ENCODE measurements at places on chromosomes 7 and 10.

DNA sequence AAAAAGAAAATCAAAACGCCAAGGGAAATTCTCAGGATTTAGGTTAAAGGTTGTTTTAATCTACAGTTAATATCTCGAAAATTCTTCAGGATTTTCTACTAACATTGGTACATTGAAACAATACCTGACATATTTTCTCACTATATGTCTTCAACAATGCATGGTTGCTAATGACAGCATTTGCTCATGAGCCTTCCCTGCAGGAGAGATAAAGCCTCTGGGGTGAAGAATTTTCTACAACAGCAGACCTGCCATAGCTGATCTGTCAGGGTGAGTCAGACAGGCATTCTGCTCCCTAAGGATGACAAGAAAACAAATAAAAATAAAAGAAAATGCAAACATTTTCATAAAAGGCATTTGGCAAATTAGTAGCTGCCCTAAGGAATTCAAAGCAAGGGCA lies 11.7 kb upstream of the GPR37 start:
- DNase-seq, result no peak

GRCh38 chr7:107890493-107890961 lies 456 bp upstream of the DLD start:
- DNase-seq, result peak; percentile 23

GRCh38 chr7:601595-602340 lies 82.1 kb upstream of the PDGFA start:
- no peak for DNase-seq

- no peak for DNase-seq
Observed at GRCh38 chr10:96565774-96566173, 21.0 kb downstream of the TM9SF3 start.

DNA sequence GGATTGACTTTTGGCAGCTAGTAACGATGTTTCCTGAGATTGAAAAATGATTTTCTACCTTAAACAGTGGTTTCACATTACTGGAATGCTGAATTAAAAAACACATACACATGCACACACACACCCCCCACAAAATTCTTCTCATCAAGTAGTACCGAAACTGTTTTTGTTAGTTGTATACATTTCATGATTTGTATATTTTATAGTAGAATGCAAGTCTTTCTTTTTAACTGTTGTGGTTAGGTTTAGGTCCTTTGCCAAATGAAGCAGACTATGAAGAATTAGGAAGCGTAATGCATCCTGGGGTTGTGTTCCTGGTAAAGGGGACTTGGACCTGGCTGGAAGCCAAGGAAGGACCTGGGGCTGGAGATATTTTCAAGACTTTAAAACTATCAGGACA lies 505.8 kb downstream of the SUGCT start:
- peak; percentile 11 for DNase-seq

DNA sequence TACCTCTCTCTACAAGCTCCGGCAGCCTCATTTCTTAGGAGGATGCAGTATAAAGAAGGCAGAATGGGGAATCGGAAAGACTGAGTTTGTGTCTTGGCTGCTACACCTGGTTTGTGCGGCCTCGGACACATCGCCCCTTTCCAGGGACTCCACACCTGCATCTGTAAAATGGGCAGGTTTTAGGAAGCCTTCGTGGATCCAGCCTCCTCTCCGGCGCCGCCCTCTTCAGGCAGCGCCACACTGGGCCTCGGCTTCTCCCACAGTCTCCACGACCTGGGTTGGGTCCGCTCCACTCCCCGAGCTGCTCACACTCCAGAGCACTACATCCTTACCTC lies 341 bp downstream of the GOT1 start:
- no peak for DNase-seq

- DNase-seq, result no peak
Observed at GRCh38 chr7:4143511-4144171, 538.5 kb upstream of the FOXK1 start.

GRCh38 chr7:157501581-157501980 lies 164.8 kb downstream of the DNAJB6 start:
- no peak for DNase-seq

- no peak for DNase-seq
Observed at GRCh38 chr10:113266147-113266546, 286.7 kb upstream of the HABP2 start.

DNA sequence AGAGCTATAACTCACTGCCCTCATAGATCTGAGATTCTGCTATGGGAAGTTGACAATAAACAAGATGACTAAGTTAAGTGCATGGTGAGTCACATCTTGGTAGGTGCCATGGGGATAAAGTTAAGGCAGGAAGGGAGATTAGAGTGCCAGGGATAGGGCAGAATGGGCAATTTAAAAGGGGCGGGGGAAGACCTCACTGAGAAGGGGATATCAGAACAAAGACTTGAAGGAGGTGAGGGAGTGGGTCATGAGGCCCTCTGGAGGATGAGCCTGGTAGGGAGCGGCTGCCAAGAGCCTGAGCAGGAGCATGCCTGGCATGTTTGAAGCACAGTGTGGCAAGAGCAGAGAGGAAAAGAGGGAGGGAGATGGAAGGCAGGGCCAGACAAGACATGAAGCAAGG lies 34.8 kb upstream of the INMT start:
- peak; percentile 23 for DNase-seq

GRCh38 chr10:1293636-1294435 lies 237.7 kb downstream of the WDR37 start:
- DNase-seq, result peak; percentile 70

DNA sequence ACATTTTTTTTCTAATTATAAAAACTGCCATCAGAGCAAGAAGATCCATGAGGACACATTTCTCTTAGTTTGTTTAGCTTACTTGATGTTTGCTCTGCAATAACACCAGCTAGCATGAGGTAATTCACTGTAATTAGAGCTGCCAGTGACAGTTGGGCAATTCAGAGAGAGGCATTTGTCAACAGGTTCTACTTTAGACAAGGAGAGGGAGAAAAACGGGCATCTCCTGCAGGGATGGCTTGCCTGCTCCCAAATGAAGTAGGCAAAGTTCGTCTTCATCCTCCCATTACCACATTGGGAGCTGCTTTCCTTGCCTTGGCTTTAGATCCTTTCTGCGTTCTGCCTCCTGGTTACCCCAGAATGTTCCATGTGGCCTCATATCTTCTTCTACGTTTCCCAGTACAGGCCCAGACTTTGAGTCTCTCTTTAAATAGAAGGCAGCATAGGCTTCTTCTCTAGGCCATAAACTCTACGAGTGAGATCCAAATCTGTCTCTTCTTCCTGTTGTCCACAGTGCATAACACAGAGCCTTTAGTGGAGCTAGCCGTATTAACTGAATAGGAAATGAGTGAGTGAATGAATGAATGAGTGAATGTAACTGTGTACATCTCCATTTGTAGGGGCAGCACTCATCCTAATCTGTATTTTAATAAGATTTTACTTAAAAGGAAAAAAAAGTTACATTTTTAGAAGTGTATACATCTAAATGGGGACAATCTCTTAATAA lies 21.2 kb downstream of the ASB15 start:
- DNase-seq, result no peak

DNA sequence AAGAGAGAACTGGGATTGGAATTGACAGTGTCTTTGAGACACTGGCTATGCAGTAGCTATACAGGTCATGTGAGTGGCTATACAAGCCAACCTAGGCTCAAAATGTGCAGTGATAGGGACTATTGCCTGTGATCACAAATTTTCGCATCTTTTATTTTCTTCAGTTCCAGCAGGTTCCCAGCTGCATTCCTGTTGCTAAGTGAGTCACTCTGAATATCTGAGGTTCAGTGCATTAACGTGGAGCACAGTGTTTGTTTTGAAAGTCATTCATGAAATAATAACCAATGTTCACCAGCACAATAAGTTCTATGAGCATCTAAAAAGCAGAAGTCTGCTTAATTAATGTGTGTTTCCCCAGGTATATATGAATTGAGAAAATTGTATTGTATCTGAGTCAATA lies 1236.0 kb upstream of the CELF2 start:
- DNase-seq, result no peak

DNA sequence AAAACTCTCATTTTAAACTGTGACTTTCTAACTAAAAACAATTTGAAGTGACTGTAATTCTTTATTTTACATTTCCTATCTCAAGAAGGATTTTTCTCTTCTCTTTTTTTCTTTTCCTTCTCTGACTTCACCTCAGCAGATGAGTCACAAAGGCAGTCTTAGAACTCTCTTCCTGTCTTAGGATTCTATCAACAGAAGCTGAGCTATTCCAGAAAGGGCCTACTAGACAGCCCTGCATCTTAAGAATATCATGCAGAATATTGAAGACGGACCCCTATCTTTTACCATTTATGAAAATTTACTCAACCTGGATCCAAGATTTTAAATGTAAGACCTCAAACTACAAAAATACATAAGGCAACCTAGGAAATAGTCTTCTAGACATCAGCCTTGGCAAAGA lies 365.7 kb upstream of the SEMA3C start:
- no peak for DNase-seq

GRCh38 chr10:11724938-11725776 lies 17.0 kb upstream of the ECHDC3 start:
- DNase-seq, result no peak

DNA sequence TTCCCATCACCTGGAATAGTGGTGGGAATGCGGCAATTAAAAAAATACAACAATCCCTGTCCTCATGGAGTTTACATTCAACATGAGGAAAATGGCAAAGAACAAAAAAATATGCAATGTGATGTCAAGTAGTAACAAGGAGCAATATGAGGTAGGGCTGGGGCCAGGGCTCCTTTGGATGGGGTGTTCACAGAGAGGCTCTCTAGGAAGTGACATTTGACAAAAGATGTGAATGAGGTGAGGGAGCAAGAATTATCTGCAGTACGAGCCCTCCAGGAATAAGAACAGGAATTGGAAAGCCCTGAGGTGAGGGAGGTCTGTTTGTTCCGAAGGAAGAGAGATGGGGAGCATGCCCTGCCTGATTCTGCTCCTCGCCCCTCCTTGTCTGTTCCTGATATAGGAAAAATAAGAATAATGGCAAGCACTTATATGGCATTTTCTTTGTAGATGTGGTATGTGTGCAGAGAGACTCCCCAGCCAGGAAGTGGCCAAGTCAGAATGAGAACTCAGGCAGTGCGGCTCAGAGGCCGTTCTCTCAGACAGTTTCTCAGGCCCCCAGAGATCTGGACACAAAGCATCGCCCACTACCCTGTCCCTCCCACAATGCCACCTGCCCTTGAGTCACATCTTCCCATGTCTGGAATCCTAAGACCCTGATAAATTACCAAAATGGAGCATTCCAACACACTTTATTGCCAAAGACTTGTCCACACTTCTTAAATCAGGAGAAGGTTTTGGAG lies 105.6 kb downstream of the APBB1IP start:
- DNase-seq, result no peak

- DNase-seq, result no peak
Observed at GRCh38 chr10:52198540-52198939, 115.5 kb upstream of the DKK1 start.

DNA sequence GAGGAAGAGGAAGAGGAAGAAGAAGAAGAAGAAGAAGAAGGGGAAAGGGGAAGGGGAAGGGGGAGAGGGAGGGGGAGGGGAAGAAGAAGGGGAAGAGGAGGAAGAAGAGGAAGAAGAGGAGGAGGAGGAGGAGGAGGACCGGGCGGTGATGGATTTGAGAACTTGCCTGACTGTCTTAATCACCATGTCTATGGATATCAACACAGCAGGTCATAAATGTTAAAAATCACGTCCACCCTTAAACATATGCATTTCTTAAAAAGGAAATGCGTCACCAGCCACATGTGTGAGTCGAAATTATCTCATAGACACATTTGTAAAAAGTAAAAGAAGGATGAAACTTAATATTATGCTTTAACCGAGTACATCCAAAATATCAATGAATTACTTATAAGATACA lies 42.1 kb upstream of the INSIG1 start:
- DNase-seq, result no peak

GRCh38 chr10:43036481-43037428 lies 40.1 kb upstream of the RET start:
- DNase-seq, result no peak

DNA sequence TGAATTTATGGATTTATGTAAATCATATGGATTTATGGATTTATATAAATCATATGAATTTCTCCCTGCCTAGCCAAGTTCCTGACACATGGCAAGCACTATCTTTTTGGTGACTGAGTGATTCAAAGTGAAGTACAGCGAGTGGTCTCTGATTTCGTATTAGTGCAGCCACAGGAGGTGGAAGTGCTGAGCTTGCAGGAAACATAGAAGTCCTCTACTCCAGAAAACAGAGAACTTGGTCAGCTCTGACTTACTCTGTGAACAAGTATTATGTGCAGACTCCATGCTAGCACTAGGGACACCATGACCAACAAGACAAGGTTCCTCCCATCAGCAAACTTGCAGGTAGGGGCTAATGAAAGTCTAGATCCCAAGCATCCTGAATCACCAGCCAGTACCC lies 28.5 kb downstream of the CYP3A5 start:
- no peak for DNase-seq

- DNase-seq, result peak; percentile 28
Observed at GRCh38 chr7:11950281-11950680, 118.3 kb upstream of the THSD7A start.

DNA sequence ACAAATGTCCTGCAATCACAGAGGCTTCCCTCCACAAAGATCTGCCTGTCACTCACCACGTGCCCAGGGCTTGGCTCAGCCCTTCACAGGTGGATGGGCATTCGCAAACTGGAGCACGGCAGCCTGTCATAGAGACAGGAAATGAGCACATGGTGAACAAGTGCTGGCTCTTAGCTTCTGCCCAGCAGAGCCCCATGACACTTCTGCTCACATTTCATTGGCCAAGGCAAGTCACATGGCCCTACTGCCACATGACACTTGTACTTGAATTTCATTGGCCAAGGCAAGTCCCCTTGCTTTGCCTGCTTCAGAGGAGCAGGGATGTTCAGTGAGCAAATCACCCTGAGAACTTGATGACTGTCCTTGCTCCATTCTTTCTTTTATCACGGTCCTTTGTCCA lies 110.8 kb upstream of the PPP2R2D start:
- DNase-seq, result peak; percentile 37

DNA sequence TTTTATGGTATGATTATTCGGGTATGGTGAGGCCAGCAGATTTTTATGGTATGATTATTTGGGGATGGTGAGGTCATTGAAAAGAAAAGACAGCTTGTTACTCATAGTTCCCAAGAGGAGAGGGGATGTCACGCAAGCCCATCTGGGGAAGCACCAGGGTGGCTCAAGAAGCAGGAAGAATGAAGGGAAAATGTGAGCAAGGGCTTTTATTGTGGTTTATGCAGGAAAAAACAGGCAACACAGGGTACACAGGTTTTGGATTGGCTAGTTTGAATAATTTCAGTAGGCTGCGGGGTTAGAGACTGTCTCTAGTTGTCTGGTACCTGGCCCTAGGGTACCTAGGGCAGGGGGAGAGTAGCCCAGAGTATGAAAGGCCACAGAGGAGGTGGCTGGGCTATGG lies 26.8 kb upstream of the DGKI start:
- no peak for DNase-seq

DNA sequence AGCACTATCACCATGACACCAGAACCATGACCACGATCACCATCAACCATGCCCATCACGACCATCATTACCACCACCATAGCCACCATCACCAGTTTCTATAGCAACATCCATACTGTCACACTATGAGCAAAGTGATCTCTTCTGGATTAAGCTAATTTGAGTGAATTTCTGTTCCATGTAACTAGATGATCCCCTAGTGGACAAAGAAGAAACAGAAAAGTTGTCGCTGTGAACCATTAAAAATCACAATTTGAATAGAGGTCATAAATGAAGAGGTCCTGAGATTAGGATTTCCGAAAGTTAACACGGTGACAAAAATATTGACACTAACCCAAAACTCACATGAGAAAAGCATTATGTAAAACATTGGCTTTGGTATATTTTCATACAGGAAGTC lies 77.6 kb downstream of the CLRN3 start:
- DNase-seq, result no peak

Measured in BE2C (cell line).